Cardiac muscle cell (in vitro differentiated cells and primary cell): ENCODE measurements at places on chromosomes 2 and 18. TPM values are rescaled to one million over a fixed set of nuclear protein-coding genes. Genes with fewer than 3 reads are reported as not detected.

GRCh38 chr2:123993728-123994323 lies 31.3 kb upstream of the CNTNAP5 start:
- DNase-seq, result peak; percentile 58

- DNase-seq, result no peak
Measured at GRCh38 chr2:46284260-46284659, 12.9 kb upstream of the EPAS1 start.

GRCh38 chr2:124039762-124040291 lies 14.7 kb downstream of the CNTNAP5 start:
- no peak for DNase-seq

DNA sequence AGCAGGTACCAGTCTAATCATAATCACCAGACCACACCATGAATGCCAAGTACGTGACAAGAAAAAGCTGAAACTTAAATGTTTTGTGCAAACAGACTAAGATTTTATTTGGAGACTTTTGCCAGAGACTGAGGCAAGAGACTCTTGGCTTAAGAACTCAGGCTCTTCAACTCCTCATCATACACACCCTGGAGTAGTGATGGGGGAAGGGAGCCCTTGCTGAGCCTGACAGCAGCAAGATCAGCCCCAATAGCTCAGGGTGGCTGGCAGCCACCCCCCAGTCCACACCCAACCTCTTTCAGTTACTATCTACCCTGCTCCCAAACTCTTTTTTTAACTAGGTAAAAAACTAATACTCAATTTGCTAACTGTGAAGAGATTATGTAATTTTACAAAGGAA lies 114.8 kb downstream of the CCBE1 start:
- DNase-seq, result peak; percentile 17

DNA sequence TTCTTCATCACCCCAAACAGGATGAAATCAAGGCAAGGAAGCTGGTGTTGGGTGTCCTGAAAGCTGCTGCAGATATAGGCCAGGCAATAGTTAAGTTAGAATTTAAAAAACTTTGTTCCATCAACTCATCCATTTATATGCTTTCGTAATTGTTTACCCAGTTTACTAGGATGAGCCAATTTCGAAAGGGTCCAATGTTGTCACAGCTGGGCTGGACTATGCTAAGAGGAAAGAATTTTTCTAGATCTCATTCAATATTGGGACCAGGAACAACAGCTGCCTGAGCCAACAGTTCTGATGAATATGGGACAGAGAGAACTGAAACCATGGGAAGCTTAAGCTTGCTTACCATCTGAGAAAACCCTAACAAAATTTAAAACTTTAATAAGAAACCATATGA lies 21.6 kb upstream of the SP3 start:
- DNase-seq, result no peak

GRCh38 chr2:118077636-118078247 lies 10.5 kb upstream of the INSIG2 start:
- DNase-seq, result no peak

The FOXD4L1 gene
- total RNA-seq, result 0.81 and 1.2 TPM in 2 replicates
